ENCODE measurements at places on chromosomes 7 and 10.
A peak's percentile ranks its signal among the peaks of the same experiment; 100 is the strongest.

GRCh38 chr10:113240736-113241135, 290.7 kb downstream of the TCF7L2 start:
- peak; percentile 6 for DNase-seq

GRCh38 chr7:99033765-99034164, 110.1 kb downstream of the SMURF1 start:
- DNase-seq, result no peak

DNA sequence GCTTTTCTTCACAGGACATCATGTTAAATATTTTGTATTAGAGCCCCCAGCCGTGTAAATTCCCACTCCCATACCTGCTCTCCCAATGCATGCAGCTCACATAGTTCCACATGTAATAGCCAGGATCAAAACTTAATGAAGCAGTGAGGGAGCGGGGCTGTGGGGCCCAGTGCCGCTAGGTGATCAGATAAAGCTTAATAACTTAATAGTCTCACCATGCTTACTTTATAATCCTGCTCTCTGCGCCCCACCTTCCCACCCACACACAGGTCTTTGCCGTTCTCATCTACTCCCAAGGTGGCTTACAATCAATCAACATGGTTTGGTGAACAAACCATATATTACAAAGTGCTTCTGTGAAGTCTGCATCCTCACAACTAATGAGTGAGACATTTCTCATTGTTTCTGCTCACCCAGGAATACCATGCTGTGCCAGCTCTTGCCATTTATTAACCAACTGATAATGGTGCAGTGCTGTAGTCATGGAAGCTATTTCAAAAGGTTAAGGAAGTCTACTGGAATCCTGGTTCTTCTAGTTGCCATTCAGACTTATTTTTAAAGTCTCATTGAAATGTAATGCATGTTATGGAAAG, 156.4 kb downstream of the CTTNBP2 start:
- no peak for DNase-seq

DNA sequence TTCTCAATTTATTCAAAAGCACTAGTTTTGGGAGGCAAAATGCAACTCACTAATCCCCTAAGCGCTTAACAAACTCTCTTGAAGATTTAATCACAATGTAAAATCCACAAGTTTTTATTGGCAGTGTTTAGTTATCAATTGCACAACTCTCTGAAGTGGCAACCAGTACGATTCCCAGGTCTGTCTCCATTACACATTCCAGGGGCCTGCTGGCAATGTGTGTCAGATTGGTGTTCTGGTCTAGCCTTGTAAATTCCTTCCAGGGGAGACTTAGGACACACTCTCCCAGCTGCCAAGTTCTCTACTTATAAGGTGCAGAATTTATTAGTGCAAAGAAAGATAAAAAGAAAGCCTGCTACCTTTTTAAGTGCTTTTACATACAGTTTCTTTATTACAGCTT, 164.7 kb upstream of the HPS1 start:
- no peak for DNase-seq

GRCh38 chr10:25851548-25851947, 82.5 kb upstream of the MYO3A start:
- no peak for DNase-seq

DNA sequence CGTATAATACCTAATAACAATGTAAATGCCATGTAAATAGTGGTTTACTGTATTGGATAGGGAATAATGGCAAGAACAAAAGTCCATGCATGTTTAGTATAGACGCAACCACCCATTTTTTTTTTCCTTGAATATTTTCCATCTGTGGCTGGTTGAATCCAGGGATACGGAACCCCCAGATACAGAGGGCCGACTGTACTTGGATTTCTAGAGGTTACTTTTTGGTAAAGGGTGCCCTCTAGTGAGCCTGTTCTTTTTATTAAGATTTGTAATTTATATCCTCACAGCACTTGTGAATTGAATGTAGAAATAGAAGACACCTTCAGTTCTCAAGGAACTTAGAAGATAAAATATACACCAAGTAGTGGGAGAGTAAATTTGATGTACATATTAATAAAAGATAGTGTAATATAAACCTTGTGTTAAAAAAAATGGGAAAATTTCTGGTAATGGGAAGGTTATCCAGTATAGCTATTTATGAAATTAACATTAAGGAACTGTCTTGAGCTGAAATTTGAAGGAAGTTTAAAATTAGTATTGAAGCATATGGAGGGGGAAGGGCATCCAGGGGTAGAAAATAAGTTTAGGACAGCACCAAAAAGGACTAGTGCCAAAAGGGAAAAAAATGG, 32.0 kb downstream of the EXOC6 start:
- peak; percentile 54 for DNase-seq

GRCh38 chr7:80132594-80132993, 2.0 kb upstream of the GNAI1 start:
- no peak for DNase-seq

GRCh38 chr10:45152726-45153125, 152.0 kb downstream of the ZNF22 start:
- DNase-seq, result no peak

- DNase-seq, result no peak
Observed at GRCh38 chr10:111093741-111094380, 17.0 kb downstream of the ADRA2A start.

DNA sequence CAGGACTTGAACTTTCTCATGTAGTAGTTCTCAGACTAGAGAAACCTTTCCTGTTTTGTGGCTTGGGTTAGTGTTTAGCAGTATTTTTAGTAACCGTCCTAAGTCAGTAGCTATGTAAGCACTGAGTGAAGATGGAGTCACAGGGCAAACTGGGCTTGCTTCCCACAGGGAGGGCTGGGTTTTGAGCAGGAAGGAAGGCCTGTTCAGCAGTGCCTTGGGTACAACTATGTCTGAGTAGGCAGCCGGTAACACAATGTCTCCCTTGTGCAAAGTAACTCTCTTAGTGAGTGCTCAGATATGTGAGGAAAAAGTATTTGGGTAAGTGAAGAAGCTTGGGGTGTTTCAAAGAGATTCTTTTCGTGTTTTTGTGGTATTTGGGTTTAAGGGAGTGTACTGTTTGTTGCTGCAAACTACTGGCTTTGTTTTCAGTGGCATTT, 96.4 kb downstream of the CCSER2 start:
- peak; percentile 54 for DNase-seq

- DNase-seq, result no peak
Observed at GRCh38 chr10:79082035-79082373, 13.2 kb downstream of the ZMIZ1 start.

- no peak for DNase-seq
Observed at GRCh38 chr10:101552442-101552841, 35.6 kb downstream of the POLL start.

- no peak for DNase-seq
Observed at GRCh38 chr7:41808541-41808940, 105.7 kb upstream of the INHBA start.

Data from HepG2 (cell line).